ENCODE measurements at places on chromosomes 4 and X. TPM values are rescaled to one million over a fixed set of nuclear protein-coding genes. Genes with fewer than 3 reads are reported as not detected.
A peak's percentile ranks its signal among the peaks of the same experiment; 100 is the strongest.

DNA sequence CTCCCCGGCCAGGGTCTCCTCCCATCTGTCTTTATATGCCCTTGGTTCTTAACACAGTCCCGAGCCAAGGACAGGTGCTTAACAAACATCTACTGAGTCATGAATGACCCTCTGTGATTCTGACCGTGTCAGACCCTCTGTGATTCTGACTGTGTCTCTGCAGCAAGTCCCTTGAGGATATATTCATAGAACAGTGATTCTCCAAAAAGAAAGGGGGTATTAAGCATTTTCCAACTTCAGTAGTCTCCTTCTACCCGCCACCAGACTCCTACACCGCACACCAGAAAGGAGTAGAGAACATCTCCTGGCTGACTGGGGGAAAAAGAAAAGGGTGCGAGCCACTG lies 13.6 kb downstream of the ACSL1 start:
- H3K36me3 ChIP-seq: no peaks in the 10 kb centered on the region
- H3K4me3 ChIP-seq: no peak overlapping the region
- no peak overlapping the region for H3K27ac ChIP-seq
- H3K4me1 ChIP-seq: peaks cover 21% of the 10 kb centered on the region

IGSF1 gene
- total RNA-seq: 1.1 TPM

CYTL1 gene
- total RNA-seq: not detected

GRCh38 chrX:30982467-30982866 lies 89.4 kb downstream of the FTHL17 start:
- no peaks in the 10 kb centered on the region for H3K4me1 ChIP-seq
- no peak overlapping the region for H3K27ac ChIP-seq
- H3K27me3 ChIP-seq: no peaks in the 10 kb centered on the region
- DNase-seq: no peak

- H3K36me3 ChIP-seq: no peaks in the 10 kb centered on the region
- H3K27me3 ChIP-seq: no peaks in the 10 kb centered on the region
- H3K4me1 ChIP-seq: no peaks in the 10 kb centered on the region
- DNase-seq: no peak
- no peak overlapping the region for H3K4me3 ChIP-seq
- no peak overlapping the region for H3K27ac ChIP-seq
Measured at GRCh38 chrX:71579136-71579989, 1.1 kb downstream of the GCNA start.

MAGEA10 gene
- total RNA-seq: not detected

- H3K4me1 ChIP-seq: peaks cover 3% of the 10 kb centered on the region
- H3K4me3 ChIP-seq: peak overlapping the region; percentile 66
- DNase-seq: peak; percentile 16
- peaks cover 34% of the 10 kb centered on the region for H3K27me3 ChIP-seq
- peak overlapping the region; percentile 83 for H3K27ac ChIP-seq
Measured at GRCh38 chr4:155667222-155667567, 547 bp downstream of the GUCY1A1 start.

GRCh38 chr4:145784036-145784435 lies 104.1 kb downstream of the C4orf51 start:
- no peak for DNase-seq
- no peak overlapping the region for H3K4me3 ChIP-seq
- H3K4me1 ChIP-seq: no peaks in the 10 kb centered on the region
- no peaks in the 10 kb centered on the region for H3K27me3 ChIP-seq

GRPEL1 gene
- 22.0 TPM for total RNA-seq

Data from transverse colon (tissue), 4 donors.